Glutamatergic neuron (in vitro differentiated cells): ENCODE measurements at places on chromosomes 5 and 9.

DNA sequence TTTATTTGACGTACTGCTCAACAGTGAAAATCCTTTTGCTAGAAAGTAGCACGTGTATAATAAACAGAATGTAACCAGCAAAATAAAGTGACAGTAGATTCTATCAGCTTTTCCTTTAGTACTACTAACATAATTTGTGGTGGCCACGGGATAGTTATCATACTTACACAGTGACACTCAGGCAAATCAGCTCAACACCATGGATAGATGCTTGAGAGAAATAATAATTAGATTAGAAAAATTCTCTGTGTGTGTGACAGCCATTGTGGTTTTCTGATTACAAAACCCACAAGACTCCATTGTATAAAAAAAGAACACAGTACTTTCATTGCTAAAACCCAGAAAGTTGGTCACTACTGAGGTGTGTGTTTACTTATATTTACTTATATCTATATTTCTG is 101.1 kb downstream of the MUSK start:
- DNase-seq, result no peak

DNA sequence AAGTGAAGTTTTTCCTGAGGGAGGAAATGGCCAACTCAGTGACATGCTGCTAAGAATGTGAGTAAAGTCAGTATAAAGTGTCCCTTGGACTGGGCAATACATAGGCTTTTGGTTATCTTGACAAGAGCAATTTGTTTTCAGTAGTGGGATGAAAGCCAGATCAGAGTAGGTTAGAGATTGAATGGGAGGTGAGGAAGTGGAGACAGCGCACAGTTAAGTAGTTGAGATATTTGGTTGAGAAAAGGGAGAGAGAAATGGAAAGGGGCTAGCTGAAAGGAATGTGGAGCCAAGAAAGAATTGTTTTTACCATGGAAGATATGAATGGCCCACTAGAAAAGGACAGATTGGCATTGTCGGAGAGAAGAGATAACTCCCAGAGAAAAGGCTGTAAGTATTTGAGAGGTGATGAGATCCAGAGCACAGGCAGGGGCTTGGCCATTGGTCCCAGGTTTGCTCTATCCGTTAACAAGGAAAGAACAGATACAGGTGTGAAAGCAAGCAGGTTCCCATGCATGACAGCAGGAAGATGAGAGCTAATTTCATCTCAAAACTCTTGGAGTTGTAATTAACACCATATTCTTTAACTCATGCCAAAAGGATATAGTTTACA is 392.0 kb downstream of the NR2F1-AS1 start:
- DNase-seq, result no peak

GRCh38 chr9:105993116-105993854 is 298.9 kb downstream of the TMEM38B start:
- peak; percentile 59 for DNase-seq

GRCh38 chr5:84585218-84585617 is 200.5 kb upstream of the EDIL3 start:
- peak; percentile 21 for DNase-seq

- no peak for DNase-seq
These were observed 113.4 kb downstream of the MVB12B start for GRCh38 chr9:126439883-126440653.

GRCh38 chr5:95864944-95865504 is 42.5 kb upstream of the GLRX start:
- no peak for DNase-seq
